ENCODE measurements at places on chromosomes 6 and 20.

GRCh38 chr20:61982191-61982950, 83.3 kb downstream of the TAF4 start:
- DNase-seq, result no peak

DNA sequence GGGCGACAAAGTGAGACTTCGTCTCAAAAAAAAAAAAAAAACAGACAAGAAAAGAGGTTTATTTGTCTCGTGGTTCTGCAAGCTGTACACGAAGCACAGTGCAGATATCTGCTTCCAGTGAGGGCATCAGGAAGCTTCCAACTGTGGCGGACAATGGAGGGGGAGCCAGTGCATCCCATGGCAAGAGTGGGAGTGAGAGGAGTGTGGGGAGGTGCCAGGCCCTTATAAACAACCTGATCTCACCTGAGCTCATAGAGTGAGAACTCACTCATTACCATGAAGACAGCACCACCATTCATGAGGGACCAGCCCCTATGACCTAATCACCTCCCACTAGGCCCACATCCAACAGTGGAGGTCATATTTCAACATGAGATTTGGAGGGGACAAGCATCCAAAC, 19.5 kb downstream of the RBM24 start:
- DNase-seq, result no peak

GRCh38 chr6:42889815-42890214, 10.4 kb downstream of the RPL7L1 start:
- DNase-seq, result no peak

- no peak for DNase-seq
Measured at GRCh38 chr6:106145741-106146227, 59.6 kb downstream of the PRDM1 start.

- no peak for DNase-seq
Measured at GRCh38 chr20:8244637-8245036, 112.6 kb downstream of the PLCB1 start.

GRCh38 chr6:159399751-159400221, 230.6 kb downstream of the FNDC1 start:
- no peak for DNase-seq

GRCh38 chr20:42958367-42959069, 231.2 kb downstream of the PTPRT start:
- DNase-seq, result no peak

DNA sequence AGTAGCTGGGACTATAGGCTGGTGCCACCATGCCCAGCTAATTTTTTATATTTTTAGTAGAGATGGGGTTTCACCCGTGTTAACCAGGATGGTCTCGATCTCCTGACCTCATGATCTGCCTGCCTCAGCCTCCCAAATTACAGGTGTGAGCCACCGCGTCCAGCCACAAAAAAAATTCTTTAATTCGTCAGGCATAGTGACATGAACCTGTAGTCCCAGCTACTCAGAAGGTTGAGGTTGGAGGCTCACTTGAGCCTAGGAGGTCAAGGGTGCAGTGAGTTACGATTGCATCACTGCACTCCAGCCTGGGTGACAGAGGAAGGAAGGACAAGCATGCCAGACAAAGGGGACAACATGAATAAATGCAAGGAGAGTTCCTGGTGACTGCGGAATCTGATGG, 19.5 kb upstream of the ASXL1 start:
- DNase-seq, result no peak

DNA sequence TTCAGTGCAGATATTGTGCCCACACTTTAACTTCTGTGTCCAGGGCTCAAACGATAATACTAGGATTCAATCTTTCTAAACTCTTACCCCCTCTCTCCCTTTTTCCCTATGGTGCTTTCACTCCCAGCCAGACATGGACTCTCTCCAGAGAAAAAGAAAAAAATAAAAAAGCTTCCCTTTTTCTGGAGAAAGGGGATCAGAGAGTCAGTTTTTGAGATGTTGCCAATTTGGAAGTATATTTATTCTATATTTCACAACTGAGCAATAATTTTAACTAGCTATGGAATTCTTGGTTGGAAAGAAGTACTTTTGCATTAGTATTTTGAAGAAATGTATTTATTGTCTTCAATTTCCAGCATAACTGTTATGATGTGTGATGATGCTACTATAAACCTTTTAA, 72.2 kb upstream of the ZFP64 start:
- no peak for DNase-seq

- DNase-seq, result no peak
Measured at GRCh38 chr6:166728884-166729530, 102.0 kb upstream of the RPS6KA2 start.

DNA sequence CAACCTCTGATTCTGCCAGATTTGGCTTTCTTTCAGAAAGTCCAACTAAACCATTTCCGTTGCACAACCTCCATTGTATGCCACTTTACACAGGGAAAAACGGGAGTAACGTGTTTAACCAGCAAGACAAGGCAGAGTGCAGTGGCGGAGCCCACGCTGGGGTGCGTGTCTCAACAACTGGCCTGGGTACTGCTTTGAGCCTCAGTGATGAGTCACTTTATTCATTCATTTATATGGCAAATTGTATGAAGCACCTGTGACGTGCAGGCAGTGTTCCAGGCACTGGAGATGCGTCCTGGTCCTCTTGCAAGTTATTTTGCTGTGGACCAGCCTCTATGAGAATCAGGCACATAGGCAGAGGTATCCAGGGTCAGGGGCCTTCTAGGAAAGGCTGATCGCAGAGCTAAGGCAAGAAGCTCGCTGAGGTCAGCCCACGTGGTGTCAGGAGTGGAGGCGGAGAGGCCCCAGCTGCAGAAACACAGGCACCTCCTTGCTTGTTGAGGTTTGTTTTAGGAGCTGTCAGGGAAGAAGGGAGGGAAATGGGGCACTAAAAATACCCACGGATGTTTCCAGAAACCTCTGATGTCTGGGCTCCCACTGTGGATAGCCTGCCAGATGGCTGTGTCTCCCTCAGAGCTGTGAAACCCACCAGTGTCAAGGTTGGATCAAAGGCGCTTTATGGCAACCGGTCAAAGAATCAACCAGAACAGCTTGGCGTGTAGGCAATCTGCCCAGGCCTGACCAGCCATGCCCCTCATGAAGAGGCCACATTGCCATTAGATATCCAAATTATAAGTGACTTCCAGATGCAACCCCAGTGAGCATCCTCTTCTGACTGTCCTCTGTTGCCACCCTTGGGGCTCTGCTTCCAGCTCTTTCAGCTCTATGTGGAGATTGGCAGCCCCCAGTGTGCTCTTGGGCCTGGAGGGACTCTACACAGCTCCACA, 157.2 kb downstream of the CD83 start:
- no peak for DNase-seq

DNA sequence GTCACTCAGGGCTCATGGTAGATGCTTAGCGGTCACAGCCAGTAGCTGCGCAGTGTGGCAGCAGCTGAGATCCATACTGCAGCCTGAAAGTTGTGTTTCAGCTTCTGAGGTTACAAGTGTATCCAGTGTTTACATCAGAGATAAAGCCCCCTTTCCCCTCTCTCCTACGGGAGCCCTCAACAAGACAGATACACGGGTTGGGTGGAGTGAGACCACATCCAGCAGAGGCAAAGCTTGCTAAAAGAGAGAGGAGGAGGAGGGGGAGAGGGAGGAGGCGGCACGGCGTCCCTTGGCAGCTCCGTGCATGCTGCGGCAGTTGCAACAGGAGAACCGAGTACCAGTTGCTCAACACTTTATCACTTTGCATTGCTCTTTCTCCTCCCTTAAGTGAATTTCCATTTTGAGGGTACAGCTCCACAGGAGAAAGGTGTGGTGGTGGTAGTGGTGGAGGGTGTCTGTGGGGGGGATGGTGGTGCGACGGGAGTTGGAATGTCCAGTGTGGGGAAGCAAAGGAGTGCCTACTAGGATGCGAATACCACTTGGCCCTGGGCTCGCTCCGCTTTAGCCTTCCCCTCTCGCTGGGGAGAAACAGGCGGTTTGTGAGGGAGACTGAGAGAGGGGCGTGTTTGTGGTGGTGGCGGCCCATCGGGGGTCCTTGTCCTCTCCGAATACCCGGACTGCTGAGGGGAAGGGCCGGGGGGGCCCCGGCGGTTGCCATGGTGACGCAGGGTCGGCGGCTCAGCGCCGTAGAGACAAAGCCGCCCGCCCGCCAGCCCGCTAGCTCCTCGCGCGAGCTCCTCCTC, 405 bp upstream of the RNF182 start:
- DNase-seq, result peak; percentile 71

- no peak for DNase-seq
Measured at GRCh38 chr6:136793363-136793762, 1.1 kb upstream of the MAP3K5 start.

DNA sequence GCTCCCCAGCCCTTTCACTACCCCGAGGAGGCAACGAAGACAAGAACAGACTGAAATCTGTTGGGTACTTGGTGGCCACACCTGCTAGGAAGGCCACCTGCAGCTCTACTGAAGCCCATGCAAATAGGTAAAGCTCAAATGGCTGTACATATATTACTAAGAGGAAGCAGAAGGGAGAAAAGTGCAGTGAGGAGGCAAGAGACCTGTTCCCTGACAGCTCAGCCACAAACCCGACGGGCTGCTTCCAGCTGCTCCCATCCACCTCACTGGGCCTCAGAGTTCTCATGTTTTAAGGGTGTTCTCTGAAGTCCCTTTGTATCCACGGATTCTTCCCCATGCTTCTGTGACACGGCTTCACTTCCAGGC, 24.6 kb downstream of the TRAM2 start:
- no peak for DNase-seq

GRCh38 chr20:21324126-21324525, 21.0 kb downstream of the XRN2 start:
- no peak for DNase-seq

- DNase-seq, result no peak
Measured at GRCh38 chr20:23884771-23885162, 5.2 kb upstream of the CST5 start.

GRCh38 chr6:100023798-100024197, 29.8 kb upstream of the MCHR2 start:
- DNase-seq, result no peak

DNA sequence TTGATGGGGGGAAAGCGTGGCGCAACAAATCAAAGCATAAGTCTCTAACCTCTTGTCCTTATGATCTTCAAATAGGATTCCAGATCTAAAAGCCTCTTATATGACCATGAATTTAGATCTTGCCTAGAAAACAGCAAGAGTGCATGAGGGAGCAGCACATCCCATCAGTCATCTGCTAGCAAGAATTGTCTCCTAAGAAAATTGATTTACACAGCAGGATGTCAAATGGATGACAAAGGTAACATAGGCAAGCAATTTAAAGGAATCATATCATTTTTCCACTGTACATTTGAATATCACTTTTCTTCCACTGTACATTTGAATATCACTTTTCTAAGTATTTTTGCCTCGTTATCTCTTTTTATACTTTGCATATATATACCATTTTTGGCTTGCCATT, 7.5 kb upstream of the MYLIP start:
- no peak for DNase-seq

DNA sequence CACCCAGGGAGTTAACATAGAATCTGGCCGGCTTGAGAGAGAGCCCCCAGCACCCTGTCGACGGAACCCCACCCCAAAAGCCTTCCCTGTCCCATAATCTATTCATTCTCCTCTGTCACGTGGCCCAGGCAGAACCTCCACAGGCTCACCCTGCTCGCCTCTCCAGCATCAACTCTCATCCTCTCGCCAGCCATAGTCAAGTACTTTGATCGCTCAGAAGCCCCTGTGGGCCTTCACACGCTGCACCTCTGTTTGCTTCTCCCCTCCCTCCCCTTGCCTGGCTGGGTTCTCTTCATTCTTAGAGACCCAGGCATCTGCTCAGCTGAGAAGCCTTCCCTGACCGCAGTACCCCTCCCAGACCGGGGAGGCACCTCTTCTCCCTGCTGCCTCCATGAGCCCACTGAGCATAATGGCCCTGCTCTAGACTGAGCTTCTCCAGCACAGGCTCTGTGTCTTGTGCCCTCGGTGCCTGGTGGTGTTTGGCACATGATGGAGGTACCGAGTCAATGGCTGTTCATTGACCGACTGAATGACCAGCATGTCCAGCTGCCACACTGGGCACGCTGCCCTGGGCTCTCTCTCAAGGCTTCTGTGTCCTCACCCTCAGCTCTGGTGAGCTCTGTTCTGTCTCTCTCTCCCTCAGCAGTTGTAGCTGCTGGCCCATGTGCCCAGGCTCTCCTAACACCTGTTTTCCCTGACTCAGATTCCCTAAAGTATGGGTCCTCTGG, 33.7 kb downstream of the PKIG start:
- no peak for DNase-seq

GRCh38 chr20:41279546-41280225, 37.8 kb downstream of the ZHX3 start:
- no peak for DNase-seq

DNA sequence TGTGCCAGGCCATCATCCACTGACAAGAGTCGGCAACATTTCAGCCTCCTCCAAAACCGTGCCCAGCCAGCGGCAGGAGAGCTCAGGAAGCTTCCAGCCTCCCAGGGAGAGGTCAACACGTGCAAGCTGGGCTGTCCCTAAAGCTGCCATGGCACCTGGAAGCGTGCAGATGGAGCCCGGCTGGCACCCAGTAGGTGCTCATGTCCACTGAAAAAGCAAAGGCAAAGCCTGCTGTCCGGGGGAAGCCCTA, 14.4 kb upstream of the TLDC2 start:
- DNase-seq, result no peak

All from NCI-H1436 (cell line).